Activated CD4-positive, alpha-beta memory T cell treated with anti-CD3 and anti-CD28 coated beads, Interleukin-2, amount 10 ng/mL, durations not matched to agents 7 days and 5 days (primary cell): ENCODE measurements at places on chromosomes 16 and 17. TPM values are rescaled to one million over a fixed set of nuclear protein-coding genes. Genes with fewer than 3 reads are reported as not detected.

DNA sequence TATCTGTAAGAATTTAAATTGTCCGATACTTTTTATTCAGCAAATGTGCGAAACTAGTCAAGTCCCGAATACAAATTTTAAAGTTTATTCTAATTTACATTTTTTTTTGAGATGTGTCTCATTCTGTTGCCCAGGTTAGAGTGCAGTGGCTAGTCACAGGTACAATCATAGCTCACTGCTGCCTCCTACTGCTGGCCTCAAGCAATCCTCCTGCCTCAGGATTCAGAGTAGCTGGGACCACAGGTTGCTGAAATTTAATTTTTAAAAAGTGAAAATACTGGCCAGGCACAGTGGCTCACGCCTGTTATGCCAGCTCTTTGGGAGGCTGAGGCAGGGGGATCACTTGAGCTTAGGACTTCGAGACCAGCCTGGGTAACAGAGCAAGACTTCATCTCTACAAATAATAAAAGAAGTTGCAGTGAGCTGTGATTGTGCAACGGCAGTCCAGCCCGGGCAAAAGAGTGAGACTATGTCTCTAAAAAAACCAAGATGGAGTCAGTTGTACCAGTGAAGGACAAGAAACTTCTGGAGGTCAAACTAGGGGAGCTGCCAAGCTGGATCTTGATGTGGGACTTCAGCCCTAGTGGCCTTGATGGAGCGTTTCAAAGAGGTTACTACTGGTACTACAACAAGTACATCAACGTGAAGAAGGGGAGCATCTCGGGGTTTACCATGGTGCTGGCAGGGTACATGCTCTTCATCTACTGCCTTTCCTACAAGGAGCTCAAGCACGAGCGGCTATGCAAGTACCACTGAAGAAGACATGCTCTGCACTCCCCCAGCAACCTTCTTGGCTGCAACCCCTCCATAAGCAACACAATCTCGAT is 5.6 kb downstream of the POLG2 start:
- DNase-seq: peak; percentile 73
- no peaks in the 10 kb centered on the region for H3K27me3 ChIP-seq
- peaks cover 42% of the 10 kb centered on the region for H3K4me1 ChIP-seq
- no peak overlapping the region for H3K4me3 ChIP-seq
- H3K36me3 ChIP-seq: peaks cover 52% of the 10 kb centered on the region

DNA sequence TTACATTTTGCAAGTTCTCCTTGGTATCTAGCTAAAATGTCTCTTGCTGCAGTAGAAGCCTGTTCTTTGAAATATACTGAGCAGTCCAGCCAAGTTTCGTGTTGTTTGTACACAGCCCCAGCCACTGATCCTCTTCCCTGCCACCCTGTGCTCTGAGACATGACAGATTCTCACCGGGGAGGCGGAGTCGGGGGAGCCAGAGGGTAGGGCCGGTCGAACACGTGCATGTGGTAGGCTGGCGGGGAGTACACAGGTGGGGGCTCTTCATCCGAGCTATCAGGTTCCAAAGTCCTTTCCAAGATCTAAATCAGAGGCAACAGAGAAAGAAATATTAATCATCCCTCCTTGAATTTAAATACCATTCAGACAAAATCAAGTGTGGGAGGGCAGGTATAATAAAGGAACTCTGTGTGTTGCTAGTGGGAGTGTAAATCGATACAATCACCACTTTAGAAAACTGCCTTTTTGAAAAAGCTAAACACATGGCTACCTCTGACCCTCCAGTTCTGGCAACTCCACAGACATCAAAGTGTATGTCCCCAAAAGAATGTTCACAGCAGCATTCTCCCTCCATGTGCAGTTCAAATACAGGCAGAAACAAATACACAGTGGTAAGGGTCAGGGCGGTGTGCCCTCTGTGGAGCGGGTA is 29.7 kb upstream of the MRPS23 start:
- peaks cover 24% of the 10 kb centered on the region for H3K27me3 ChIP-seq
- no peak for DNase-seq
- no peak overlapping the region for H3K4me3 ChIP-seq
- H3K4me1 ChIP-seq: peaks cover 8% of the 10 kb centered on the region

- DNase-seq: no peak
- no peaks in the 10 kb centered on the region for H3K36me3 ChIP-seq
- no peak overlapping the region for H3K27ac ChIP-seq
- peaks cover 11% of the 10 kb centered on the region for H3K27me3 ChIP-seq
- H3K4me1 ChIP-seq: peaks cover 11% of the 10 kb centered on the region
Observed at GRCh38 chr17:44795928-44796327, 34.2 kb downstream of the GJC1 start.

GRCh38 chr16:25395528-25395927 is 137.9 kb upstream of the ZKSCAN2 start:
- H3K4me3 ChIP-seq: no peak overlapping the region
- DNase-seq: no peak
- no peaks in the 10 kb centered on the region for H3K36me3 ChIP-seq
- H3K27ac ChIP-seq: no peak overlapping the region
- H3K27me3 ChIP-seq: no peaks in the 10 kb centered on the region

DNA sequence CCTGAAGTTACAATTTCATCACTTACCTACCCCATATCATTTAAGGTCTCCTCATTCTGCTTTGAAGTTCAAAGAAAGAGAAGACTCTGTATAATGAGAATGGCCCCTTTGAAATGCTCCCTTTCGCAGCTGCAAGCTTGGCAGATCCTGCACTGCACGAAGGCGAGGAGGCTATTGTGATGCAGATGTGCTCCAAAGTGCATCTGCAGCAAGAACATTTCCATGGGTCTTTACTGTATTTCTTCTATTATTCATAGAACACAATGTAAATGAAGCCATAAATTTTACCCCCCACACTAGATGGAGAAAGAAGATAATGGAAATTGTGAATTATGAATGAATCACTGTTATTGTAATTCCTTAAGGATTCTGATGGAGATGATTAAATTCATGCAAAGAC is 178.7 kb downstream of the CHD9NB start:
- H3K27me3 ChIP-seq: no peaks in the 10 kb centered on the region
- H3K27ac ChIP-seq: no peak overlapping the region
- H3K4me1 ChIP-seq: no peaks in the 10 kb centered on the region
- no peak overlapping the region for H3K4me3 ChIP-seq
- DNase-seq: no peak

DNA sequence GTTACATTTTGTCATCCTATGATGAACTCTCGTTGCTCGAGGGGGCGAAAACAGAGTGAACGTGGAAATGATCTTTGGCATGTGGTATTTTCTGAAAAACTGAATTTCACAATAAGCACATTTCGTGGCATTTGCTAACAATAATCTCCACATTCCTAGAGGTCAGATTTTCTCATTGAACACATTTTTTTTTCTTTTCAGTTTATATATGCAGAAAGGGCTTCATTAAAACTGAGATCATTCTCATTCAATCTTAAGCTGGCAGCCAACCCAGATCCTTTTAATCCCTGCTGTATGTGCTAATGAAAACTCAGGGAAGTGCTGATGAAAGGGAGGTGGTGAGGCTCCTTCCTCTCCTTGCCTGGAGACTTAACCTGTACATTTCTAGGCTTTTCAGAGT is 52.6 kb downstream of the PRKCA start:
- peaks cover 5% of the 10 kb centered on the region for H3K36me3 ChIP-seq
- no peaks in the 10 kb centered on the region for H3K27me3 ChIP-seq
- peaks cover 48% of the 10 kb centered on the region for H3K4me1 ChIP-seq
- H3K27ac ChIP-seq: no peak overlapping the region
- H3K4me3 ChIP-seq: no peak overlapping the region
- DNase-seq: no peak

DNA sequence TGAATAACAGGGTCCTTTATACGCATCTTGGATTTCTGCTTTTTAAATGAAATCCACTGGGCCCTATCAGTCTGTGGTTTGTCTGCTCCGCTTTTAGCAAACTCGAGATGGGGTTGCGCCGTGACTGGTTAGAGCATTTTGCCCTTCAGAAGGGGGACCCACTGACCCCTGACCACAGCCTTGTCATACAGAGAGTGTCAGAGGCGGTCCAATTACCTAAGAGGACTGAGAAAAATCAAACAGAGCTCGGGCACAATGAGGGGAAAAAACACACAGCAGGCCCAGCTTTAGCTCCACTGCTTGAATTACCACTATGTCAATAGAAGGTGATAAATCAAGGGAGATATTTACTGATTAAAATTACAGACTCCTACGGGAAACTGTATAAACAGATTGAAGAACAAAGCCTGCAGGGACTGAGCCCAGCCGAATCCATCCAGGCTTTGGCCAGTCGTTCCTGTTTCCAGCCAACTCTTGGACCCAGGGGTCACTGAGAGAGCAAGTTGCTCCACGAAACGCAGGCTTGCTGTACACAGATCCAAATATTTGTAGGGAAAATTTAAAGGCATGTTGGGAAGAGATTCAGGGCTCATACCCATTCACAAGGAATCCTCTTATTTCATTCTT is 131.9 kb upstream of the ZFHX3 start:
- H3K4me3 ChIP-seq: no peak overlapping the region
- no peak for DNase-seq
- H3K4me1 ChIP-seq: no peaks in the 10 kb centered on the region

DNA sequence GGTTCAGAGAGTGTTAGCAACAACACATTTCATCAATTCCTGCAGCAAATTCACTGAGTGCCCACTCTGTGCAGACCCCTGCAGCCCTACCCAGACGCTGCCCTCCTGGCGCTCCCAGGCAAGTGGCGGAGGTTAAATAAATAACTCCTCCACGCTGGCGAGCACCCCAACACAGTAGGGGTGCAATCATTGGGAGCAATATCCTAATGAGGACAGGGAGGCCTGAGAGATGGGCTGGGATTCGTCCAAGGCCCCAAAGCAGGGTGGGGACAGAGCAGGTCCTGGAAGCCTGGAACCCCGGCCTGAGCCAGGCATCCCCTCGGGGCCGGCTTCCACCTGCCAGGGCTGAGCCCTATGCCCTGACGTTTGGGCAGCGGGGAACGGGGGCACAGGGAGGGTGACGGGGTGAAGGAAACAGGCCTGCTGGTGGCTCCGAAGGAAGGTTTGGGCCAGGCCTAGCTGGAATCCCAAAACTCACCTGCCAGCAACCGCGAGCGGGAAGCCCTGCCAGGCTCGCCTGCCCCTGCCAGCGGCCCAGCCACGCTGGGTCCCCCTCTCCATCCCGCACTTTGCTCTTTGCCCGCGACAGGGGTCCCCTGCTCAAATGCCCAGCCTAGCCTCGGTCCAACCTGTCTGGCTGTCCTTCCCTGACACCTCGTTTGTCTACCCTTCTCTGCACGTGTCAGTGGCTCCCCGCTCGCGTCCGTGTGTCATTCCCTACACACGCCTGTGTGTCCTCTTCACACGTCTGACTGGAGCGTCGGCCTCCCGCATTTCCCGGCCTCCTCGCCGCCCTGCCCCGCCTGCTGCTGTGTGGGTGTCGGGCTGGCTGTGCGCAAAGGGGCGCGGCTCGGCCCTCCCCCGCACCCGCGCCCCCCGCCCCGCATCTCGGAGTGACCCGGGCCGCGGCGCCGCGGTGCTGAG is 721 bp upstream of the BEAN1 start:
- H3K36me3 ChIP-seq: no peaks in the 10 kb centered on the region
- H3K4me3 ChIP-seq: no peak overlapping the region
- H3K27me3 ChIP-seq: peaks cover 73% of the 10 kb centered on the region
- no peak overlapping the region for H3K27ac ChIP-seq
- DNase-seq: no peak
- H3K4me1 ChIP-seq: peaks cover 6% of the 10 kb centered on the region

- peaks cover 4% of the 10 kb centered on the region for H3K4me1 ChIP-seq
- H3K27me3 ChIP-seq: peaks cover 30% of the 10 kb centered on the region
- H3K27ac ChIP-seq: no peak overlapping the region
- no peak for DNase-seq
- no peaks in the 10 kb centered on the region for H3K36me3 ChIP-seq
- H3K4me3 ChIP-seq: no peak overlapping the region
Observed at GRCh38 chr17:37801171-37801570, 56.3 kb upstream of the HNF1B start.

GRCh38 chr17:12927541-12928425 is 90.0 kb downstream of the ELAC2 start:
- no peak for DNase-seq
- no peak overlapping the region for H3K27ac ChIP-seq
- H3K4me1 ChIP-seq: no peaks in the 10 kb centered on the region

GRCh38 chr16:87076950-87077749 is 240.0 kb downstream of the C16orf95 start:
- H3K4me3 ChIP-seq: no peak overlapping the region
- peaks cover 2% of the 10 kb centered on the region for H3K36me3 ChIP-seq
- no peak overlapping the region for H3K27ac ChIP-seq
- peak; percentile 46 for DNase-seq

DNA sequence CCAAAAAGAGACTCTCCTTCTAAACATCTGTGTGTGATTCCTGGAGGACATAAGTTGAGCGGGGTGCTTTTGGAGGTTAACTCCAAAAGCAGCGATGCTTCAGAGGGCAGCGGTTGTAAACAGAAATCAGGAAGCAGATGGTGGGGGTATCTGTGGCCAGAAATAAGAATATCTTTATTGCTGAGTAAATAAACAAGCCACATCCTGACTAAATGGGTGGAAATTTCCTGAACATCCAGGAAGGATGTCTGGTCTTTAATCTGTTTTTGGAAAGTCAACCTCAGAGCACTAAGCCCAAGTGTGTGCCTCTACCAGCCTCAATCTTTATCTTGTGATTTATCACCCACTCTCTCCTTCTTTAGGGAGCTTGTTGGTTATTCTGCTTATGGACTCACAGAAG is 123.3 kb downstream of the CDH13 start:
- DNase-seq: no peak
- H3K27ac ChIP-seq: no peak overlapping the region
- H3K36me3 ChIP-seq: no peaks in the 10 kb centered on the region
- H3K4me3 ChIP-seq: no peak overlapping the region

DNA sequence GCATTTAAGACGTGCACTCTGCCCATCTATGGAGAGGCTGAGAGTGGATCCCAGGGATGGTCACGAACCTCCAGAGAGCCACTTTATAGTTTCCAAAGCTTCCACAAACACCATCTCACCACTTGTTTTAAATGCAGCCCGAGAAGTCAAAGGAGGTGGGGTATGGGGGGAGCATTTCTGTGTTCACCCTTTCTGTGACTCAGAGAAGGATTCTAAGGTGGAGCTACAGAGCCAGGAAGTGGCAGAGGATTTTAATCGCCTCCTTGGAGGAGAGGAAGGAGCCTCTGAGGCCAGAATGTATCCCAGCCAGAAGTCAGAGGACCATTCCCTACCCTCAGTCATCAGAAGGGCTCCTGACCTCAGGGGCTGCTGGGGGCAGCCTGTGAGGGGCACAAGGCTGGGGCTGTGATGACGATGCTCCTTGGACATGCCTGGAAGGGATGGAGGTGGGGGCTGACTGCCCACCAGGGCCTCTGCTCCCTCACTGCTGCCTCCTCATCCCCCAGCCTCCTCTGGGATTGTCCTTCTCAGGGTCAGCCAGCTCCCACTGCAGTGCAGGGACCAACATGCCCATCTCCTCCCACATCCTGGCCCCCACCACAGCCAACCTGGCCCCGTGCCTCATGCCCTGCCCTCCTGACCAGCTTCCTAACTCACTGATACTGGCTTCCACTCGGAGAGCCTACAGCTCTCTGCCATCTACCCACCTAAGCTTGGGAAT is 2.8 kb downstream of the XYLT2 start:
- peak overlapping the region; percentile 35 for H3K4me3 ChIP-seq
- peaks cover 41% of the 10 kb centered on the region for H3K4me1 ChIP-seq
- DNase-seq: no peak

The JPH3 gene
- not detected for total RNA-seq

The QPRT gene
- total RNA-seq: 9.3 TPM

The ALOX15B gene
- total RNA-seq: not detected

The CNGB1 gene
- total RNA-seq: not detected

The CTDNEP1 gene
- total RNA-seq: 170 TPM

The DNAH9 gene
- total RNA-seq: not detected

The CDH3 gene
- total RNA-seq: 0.15 TPM

The G6PC1 gene
- total RNA-seq: not detected
